C1 segment of cervical spinal cord (tissue), 14 donors: ENCODE measurements at places on chromosomes 7 and 10.

DNA sequence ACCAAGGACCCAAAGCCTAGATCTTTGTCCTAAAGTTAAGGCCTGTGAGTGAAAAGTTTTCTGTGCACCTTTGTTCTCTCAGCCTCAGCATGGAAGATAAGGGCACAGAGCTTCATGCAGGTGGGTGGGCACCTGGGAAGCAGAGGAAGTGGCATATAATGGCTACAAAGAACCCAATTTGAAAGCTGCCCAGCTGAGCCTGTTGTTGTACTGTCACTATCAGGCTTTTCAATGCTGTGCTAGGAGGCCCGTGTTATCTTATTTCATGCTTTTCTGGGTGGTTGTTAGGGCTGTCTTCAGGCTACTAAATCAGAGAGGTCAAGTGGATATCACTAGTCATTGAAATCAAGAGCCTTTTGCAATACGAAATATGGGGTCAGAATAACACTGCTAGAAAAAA lies 443.8 kb downstream of the SORCS1 start:
- DNase-seq, result no peak

- no peak for DNase-seq
Measured at GRCh38 chr10:67804395-67804678, 33.7 kb downstream of the DNAJC12 start.

DNA sequence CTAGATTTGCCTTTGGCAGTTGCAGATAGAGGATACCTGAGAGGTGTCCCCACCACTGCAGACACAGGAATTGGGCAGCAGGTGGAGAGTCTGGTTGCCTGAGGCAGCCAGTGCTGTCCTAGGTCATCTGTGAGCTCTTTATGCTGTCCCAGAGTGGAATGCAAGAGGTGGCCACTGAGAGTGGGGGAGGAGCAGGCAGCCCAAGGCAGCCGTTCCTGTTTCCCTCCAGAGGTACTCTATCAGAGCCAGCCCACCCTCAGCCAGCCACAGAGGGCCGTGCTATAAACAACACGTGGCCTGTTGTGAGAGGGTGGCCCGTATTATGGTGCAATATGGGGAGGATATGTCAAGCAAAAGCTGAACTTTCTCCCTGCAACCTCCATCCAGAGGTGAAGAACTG lies 8.5 kb downstream of the LRRC18 start:
- DNase-seq, result no peak

DNA sequence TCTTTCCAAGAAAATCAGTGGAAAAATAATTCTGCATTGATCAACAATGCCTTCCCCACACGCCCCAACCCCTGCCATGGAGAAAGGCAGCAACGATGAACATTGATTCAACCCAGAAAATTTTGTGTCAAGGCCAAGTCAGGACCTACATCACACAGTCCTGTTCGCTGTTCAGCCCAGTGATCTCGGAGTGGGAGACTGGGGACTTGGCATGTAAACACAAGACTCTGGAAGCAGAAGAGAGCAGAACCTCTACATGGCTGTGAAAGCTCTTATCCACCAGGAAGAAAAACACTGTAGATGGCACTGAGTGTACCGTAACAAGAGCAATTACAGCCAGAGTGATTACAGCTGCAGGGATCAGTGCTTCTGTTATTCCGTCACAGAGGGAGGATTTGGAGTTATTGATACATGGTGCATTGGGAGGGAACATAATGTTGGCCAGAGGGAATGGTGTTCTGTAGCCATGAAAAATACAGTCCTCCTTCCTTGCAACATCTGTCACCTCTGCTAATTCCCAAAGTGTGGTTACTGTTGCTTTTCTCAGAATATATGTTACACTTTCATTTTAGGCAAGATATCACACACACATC lies 136.6 kb downstream of the IQUB start:
- DNase-seq, result no peak

DNA sequence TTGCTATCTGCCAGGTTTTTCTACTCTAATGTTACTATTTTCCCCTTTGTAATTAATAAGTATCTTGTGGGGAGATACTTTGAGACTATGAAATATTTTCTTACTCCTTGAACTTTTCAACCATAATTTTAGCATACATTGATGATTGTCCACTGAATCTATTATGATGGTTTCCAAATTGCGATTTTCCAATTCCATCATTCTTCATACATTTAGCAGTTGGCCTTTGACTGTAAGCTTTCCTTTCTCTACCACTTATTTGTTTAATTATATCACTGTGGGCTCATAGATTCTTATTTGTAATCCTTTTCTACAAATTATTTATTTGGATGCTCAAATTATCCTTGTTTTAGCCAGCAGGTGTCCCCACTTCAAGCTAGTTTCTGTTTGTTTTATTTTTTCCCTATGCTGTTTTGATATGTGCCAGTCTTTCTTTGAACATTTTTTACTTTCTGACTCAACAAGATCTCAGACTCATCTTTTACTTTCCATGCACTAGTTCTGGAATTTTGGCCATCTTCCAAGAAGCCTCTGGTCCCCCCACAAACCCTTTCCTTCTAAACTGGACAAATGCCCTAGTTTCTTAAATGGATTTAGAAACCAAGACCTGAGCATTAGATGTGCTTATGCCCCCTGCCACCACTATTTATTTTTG lies 11.4 kb upstream of the MRPS16 start:
- no peak for DNase-seq

DNA sequence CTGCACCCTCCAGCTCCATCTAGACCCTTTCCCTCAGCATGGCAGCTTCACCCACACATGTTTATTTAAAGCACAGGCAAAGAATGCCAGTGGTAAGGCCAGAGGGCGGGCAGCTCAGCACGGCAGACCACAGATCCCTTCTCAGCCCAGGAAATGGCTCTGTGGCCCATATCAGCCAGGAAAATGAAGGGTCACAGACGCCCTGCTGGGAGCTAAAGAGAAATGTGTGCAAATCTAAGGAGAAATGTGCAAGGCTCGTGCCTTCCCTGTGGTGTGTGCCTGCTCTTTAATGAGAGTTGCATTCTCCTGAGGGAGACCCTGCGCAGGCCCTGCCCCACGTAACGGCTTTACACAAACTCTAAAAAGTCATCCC lies 23.0 kb downstream of the PTPRN2 start:
- DNase-seq, result no peak

DNA sequence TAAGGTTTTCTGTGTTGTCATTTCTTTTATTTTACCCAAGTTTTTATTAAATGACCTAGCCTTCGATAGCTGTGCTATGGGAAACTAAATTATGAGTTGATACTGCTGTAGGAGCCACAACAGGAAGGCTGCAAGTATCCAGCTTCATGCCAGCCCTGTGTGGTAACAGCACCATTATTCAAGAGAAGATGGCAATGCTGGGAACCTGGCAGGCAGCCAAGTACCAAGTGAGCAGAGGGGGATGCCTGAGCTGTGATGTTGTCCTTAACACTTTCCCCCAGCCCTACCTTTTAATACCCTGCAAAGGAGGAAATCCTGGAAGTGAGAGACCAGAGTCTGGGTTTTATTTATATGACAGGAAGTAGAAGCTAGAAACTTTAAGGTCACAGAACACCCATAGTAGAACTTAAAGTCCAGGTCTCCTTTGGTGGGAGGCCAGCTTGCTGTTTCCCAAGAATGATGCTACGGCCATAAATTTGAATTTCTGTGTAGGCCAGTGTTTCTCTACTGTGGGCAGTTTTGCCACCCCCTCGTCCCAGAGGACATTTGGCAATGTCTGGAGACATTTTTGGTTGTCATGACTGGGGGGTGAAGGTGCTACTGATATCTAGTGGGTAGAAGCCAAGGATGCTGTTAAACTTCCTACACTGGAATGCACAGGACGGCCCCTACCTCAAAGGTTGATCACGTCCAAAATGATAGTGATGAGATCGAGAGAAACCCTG lies 9.2 kb upstream of the ATXN7L1 start:
- no peak for DNase-seq

GRCh38 chr10:35184527-35185171 lies 58.0 kb downstream of the CREM start:
- DNase-seq, result no peak

- DNase-seq, result no peak
Measured at GRCh38 chr10:7082967-7083366, 327.9 kb downstream of the SFMBT2 start.

DNA sequence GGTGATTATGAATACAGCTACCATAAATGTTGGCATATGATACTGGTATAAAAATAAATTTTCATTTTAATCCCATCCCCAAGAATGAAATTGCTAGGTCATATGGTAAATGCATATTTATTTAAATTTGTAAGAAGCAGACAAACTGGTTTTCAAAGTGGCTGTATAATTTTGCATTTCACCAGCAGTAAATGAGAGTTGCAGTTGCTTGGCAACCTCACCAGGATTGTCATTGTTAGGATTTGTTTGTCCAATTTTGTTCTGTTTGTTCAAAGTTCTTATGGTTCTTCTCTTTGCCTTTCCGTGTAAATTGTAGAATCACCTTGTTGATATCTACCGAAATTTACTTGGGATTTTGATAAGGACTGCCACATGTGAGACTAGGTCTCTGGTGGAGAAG lies 237.4 kb downstream of the OTUD1 start:
- no peak for DNase-seq

GRCh38 chr7:137489880-137490279 lies 146.3 kb upstream of the PTN start:
- no peak for DNase-seq

GRCh38 chr7:1670894-1671593 lies 967 bp downstream of the ELFN1 start:
- DNase-seq, result no peak

DNA sequence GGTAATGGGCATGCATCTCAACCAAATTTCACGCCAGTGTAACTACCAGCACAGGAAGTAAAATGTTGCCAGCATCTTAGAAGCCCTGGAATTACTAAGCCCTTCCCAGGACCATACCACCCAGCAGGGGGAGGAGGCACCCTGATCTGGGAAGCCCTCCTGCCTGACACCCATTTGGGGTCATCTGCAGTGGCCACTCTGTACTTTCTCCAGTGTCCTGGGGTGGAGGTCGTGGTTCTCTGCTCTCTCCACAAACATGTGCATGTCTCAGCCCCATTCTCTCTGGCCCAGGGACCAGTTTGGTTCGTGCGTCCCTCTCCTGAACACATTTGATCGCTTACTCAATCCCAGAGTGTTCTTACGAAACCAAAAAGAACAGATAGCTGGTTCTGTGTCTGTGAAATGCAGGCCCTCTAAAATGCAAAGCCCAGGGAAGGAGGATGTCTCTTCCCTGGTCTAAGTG lies 9.4 kb upstream of the LRRC27 start:
- no peak for DNase-seq

GRCh38 chr7:19958309-19958896 lies 185.0 kb upstream of the TMEM196 start:
- no peak for DNase-seq

GRCh38 chr7:12488341-12488740 lies 82.2 kb upstream of the SCIN start:
- no peak for DNase-seq

- DNase-seq, result no peak
Measured at GRCh38 chr10:133187906-133188681, 28.1 kb downstream of the KNDC1 start.

GRCh38 chr10:124323111-124323725 lies 95.5 kb downstream of the OAT start:
- DNase-seq, result no peak

GRCh38 chr10:86234541-86235270 lies 131.9 kb downstream of the GRID1 start:
- no peak for DNase-seq

GRCh38 chr10:48609899-48610584 lies 5.2 kb upstream of the ARHGAP22 start:
- no peak for DNase-seq

GRCh38 chr7:44274623-44274975 lies 50.8 kb downstream of the CAMK2B start:
- no peak for DNase-seq

GRCh38 chr7:38600741-38601140 lies 30.4 kb downstream of the AMPH start:
- no peak for DNase-seq

DNA sequence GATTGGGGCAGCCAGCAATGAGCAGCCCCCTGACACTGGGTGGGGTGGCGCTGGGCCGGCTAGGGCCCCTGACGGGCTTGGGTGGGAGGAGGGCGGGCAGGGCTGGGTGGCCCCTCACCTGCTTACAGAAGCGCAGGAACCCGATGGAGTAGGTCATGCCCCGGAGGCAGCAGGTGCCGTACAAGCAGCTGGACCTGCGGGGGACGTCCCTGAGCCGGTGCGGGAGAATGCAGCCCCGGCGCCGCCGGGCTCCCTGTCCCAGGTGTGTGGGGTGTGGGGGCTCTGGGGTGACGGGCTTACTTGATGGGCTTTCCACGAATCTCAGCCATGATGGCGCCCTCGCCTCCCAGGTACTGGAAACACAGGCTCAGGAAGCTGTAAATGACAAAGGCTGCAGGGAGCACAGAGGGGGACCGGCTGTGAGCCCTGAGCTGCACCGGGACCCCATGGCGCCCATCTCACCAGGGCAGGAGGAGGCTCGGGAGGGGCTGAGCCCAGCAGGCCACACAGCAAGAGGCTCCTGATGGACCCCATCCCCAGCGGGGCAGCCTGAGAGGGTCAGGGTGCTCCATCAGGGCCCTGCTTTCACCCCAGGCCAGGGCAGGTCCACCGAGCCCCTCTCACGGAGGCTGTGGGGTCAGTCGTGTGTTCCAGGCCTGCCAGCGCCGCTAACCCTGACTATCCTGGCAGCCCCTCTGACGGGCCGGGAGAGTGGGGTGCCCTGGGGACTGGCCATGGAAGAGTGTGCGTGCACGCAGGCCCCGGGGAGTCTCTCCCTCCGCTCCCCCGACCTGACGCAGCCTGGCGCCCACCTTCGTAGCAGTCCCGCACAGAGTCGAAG lies 5.8 kb downstream of the TMEM184A start:
- DNase-seq, result no peak

DNA sequence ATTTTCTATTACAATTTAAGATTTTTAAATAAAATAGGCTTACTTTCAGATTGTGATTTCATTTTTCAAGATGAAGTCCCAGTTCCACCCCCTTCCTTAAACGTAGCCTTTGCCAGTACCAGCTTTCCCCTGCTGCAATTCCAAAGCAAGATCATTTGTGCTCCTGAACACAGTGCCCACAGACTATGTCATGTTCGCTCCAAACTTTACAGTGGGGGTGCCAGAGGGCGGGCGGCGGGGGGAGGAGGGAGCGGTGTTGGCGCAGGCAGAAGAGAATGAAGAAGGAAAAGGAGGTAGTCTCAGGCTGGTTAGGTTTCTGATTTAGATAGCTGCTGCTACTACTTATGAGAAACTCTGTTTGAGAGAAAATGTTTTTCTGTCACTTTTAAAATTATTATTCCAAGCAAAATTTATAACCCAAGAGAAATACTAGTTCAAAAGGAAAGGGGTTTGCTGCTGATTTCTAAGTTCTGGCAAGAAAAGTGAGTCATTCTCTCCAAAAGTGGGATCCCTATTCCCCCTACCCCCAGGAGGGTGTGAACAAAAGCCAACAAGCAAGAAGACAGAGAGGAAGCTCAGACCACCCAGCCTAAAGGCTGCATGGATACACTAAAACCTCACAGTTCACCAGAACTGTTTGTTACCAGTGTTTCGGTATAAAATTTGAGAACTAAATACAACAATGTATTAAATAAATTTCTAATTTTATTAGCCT lies 109.6 kb downstream of the SRPK2 start:
- DNase-seq, result no peak

GRCh38 chr7:121604627-121605316 lies 208.7 kb upstream of the FAM3C start:
- DNase-seq, result no peak

GRCh38 chr7:17696422-17696821 lies 243.9 kb downstream of the SNX13 start:
- DNase-seq, result no peak
